Stimulated activated CD8-positive, alpha-beta memory T cell treated with anti-CD3 and anti-CD28 coated beads, Interleukin-12 subunit alpha, Interleukin-12 subunit beta, amount 100 ng/mL, for 4 hours (primary cell): ENCODE measurements at places on chromosomes 5 and 9.

DNA sequence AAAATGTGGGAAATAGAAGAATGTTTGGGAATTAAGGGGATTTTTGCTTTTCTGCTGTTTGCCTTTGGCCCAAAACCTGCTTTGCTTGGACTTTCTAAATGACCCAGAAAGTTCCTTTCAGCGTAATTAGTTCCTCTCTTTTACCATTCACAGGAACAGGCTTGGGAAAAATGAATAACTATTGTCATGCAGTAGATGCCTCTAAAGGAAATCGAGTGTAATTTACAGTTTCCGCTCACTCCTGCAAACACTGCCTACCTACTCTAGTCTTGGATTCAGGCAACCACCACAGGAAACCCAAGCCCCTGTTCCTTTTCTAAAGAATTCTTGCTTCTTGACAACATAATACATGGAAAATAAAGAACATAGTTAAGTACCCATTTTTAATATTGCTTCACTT is 25.0 kb downstream of the TTC23L start:
- no peak for DNase-seq

GRCh38 chr5:132901036-132901435 is 27.6 kb downstream of the LEAP2 start:
- DNase-seq: no peak

- no peak for DNase-seq
Observed at GRCh38 chr5:17149786-17150185, 67.6 kb upstream of the BASP1 start.

- DNase-seq: no peak
Observed at GRCh38 chr9:93900971-93901861, 53.9 kb downstream of the BARX1 start.

GRCh38 chr5:121478636-121479035 is 373.0 kb upstream of the FTMT start:
- no peak for DNase-seq

DNA sequence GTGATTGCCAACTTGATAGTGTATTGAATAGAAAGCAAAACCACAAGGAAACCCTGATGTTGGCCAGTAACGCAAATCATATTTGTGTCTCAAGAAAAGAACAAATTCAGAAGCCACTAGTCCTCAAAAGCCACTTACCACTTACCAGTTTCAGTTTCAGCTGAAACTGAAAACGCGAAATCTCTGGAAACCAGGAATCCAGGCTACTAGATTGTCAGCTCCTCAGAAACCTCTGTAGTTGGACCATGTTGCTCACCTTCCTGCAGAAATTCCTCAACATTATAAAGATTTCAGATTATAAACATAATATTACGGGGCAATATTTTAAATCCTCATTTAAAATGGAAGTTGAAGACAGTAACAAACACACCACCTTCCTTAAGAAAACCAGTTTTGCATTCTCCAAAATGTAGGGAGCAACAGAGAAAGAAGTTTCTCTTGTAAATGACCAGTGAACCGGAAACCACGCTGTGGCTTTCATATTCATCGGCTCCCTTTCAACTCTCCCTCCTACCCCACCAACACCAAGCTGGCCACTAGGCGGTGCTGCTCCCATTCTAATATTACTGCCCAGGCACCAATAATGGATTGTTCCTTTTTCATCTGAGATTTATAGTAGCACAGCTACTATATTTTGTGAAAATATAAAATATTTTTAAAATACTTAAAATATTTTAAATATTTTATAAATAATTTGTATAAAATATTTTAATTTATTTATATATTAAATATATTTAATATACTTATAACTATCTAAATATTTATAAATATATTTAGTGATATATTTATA is 8.7 kb upstream of the TMED7 start:
- DNase-seq: peak; percentile 53

GRCh38 chr9:125759764-125760129 is 12.6 kb downstream of the PBX3 start:
- DNase-seq: no peak

- no peak for DNase-seq
Observed at GRCh38 chr9:4011054-4011453, 288.8 kb downstream of the GLIS3 start.

- no peak for DNase-seq
Observed at GRCh38 chr5:144284931-144285502, 114.3 kb downstream of the KCTD16 start.
